ENCODE measurements at places on chromosomes 12 and 14.

DNA sequence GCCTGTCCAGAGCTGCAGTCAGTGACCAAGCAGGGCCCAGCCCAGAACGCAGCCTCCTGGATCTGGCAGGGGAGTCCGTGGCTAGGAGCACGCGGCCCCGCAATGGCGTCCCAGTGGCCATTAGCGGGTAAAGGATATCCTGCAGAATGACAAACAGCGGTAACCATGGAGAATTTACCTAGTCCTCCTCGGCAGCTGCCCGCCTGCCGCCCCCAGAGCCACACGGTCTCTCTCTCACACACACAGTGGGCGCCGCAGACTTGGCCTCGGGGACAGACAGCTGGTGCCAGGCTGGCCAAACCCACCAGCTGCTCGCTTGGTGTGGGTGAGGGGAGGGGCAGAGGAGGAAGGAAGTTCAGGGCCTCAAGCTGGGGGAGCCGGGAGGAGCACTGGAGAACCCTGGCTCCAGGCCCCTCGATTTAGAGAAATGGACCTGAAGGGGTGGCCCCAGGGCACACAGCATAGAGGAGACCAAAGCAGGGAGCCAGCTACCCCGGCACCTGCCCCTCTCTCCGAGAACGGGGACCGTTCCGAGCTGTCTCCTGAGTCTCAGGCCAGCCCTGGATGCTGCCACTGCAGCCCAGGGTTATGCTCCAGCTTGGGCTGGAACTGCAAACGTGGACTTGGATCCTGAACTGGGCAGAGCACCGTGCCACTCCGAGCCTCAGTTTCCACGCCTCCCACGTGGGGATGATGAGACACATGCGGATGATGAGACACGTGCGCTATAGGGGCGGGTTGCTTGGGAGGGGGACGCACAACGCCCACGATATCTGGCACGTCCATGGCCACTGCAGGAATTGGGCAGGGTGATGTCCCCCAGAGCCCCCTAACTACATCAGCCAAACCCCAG, 3.4 kb downstream of the CDK2AP1 start:
- no peak for DNase-seq

DNA sequence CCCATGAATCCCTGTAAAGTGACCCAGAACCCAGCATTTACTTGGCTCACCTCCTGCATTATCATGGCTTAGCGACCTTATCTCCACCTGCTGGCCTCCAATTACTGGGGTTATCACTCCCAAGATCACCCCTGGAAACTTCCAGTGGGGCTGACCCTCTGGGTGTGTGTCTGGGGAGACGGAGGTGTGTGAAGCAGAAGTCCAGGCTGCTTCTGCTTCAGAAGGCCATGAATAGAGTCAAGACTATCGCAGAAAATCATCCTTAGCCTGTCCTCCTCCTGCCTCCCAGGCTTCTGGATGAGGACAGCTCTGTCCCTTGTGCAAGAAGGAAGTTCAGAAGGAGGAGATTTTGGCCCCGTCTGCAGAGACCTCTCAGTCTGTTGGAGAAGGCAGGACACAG, 408 bp upstream of the KRT72 start:
- DNase-seq = no peak

DNA sequence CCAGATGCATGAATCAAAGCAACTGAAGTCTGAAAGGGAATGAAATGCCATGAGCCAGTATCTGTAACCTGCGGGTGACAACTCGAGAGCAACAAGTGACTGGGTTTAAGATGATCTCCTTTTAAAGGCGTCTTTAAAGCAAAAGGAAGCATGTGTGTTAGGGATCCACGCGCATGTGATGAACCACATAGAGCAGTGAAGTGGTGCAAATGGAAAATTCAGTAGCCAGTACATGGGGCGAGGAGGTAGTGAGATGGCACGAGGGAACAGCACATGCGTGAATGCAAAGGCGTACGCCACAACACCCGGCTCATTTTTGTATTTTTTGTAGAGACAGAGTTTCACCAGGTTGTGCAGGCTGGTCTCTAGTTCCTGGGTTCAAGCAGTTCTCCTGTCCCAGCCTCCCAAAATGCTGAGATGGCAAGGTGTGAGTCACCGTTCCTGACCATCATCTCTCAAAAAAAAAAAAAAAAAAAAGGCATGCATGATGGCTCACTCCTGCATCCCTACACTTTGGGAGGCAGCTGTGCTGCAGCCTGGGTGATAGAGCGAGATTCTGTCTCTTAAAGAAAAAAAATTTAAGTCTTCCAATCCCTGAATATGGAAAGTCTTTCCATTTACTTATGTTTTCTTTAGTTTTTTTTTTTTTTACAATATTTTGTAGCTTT, 24.6 kb upstream of the BCL7A start:
- DNase-seq = no peak

- no peak for DNase-seq
These were observed 54.3 kb downstream of the CLMN start for GRCh38 chr14:95265106-95266094.

DNA sequence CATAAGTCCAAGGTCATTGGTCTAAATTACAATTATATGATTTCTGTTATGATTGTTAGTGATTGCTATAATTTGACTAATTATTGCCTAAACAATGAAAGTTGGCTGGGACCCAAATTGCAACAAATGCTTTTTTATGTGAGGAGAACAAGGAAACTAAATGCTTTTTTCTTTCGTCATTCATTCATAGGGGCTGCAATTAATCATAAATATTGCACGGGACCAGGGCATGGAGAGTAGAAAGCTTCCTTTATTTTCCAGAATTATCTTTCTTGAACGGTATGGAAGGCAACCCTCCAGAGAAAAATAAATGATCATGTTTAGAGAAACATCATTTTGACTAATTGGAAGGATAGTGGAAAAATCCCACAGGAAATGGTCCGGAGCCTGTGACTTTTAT, 32.6 kb upstream of the ARHGAP5 start:
- DNase-seq = no peak
